ENCODE measurements at places on chromosomes 6 and 20.

DNA sequence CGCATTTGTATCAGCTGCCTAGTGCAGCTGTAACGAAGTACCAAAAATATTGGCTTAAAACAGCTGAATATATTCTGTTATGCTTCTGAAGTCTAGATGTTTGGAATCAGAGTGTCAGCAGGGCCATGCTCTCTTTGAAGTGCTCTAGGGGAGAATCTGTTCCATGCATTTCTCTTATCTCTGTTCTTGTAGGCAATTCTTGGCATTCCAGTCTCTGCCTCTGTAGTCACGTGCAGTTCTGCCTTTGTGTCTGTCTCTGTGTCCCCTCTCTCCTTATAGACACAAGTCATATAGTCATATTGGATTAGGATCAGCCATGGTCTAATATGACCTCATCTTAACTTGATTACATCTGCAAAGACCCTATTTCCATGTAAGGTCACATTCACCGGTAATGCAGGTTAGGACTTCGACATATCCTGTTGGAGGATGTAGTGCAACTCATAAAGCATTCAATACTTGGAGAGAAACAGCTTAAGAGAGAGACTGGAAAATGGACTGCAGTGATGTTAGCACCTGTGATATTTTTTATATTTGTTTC lies 18.6 kb downstream of the FAM83B start:
- no peak for DNase-seq

GRCh38 chr6:37100745-37101144 lies 69.2 kb upstream of the PIM1 start:
- no peak for DNase-seq

DNA sequence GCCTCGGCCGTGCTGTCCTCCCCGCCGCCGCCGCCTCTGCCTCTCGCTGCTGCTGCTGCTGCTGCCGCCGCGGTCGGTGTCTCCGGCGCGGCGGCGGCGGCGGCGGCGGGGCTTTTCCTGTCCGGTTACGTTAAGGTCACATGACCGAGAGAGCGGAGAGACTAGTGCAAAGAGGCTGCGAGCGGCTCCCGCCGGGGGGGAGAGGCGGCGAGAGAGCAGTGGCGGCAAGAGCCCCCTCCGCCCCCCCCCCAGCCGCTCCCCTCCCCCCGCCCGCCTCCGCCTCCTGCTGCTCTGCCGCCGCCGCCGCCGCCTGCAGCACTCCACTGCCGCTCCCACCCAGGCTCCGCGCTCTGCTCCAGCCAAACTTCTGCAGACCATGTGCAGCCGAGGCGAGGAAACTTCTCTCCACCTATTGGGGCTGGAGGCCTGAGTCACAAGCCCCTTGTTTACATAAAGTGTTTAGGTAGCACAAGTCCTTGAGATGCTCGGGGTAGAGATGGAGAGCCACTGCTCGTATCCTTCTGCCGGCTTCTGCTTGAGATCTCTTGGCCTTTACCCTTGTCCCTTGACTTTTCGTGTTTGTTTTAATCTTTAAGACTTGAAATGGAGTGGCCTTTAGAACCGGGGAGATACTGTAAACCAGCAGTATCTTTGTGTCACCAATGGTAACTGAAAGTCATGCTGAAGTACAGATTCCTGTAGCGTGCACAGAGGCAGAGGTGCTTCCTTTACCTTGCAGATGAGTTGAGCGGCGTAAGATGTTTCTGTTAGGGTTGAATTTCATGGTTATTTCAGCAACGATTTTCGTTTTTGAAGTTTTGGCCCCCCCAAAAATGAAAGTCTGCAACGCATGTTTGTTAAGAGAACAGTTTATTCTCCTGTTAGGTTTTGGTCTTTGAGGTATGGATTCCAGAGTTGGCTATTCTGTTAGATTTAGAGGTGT lies at the start of gene ZBTB2:
ZBTB2 (minus strand) TSS at position 89 of the 943 bp plus-strand sequence. CDS start 17,922 bp downstream, outside the sequence.
- peak; percentile 41 for DNase-seq

- no peak for DNase-seq
Measured at GRCh38 chr6:69780585-69781178, 16.1 kb downstream of the LMBRD1 start.

- no peak for DNase-seq
Measured at GRCh38 chr6:50698546-50698945, 14.8 kb upstream of the TFAP2D start.

- DNase-seq = no peak
Measured at GRCh38 chr6:138948546-138949179, 39.4 kb downstream of the REPS1 start.

DNA sequence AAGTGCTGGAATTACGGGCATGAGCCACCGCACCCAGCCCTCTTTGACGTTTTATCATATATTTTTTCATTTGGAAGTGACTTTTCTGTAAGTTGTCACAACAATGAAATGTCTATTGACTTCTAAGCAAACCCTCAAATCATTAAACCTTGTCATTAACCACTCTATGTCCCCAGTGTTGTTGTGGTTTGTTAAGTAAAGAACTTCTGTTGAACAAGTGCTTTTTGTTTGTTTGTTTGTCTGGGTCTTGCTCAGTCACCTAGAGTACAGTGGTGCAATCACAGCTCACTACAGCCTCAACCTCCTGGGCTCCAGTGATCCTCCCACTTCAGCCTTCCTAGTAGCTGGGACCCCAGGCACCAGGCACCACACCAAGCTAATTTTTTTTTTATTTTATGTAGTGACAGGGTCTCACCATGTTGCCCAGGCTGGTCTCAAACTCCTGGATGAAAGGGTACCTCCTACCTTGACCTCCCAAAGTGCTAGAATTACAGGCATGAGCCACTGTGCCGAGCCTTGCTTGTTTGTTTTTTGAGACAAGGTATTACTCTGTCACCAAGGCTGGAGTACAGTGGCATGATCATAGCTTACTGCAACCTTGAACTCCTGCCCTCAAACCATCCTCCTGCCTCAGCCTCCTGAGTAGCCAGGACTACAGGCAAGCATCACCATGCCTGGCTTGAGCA lies 57.6 kb upstream of the LOC128125822 start:
- DNase-seq = no peak

DNA sequence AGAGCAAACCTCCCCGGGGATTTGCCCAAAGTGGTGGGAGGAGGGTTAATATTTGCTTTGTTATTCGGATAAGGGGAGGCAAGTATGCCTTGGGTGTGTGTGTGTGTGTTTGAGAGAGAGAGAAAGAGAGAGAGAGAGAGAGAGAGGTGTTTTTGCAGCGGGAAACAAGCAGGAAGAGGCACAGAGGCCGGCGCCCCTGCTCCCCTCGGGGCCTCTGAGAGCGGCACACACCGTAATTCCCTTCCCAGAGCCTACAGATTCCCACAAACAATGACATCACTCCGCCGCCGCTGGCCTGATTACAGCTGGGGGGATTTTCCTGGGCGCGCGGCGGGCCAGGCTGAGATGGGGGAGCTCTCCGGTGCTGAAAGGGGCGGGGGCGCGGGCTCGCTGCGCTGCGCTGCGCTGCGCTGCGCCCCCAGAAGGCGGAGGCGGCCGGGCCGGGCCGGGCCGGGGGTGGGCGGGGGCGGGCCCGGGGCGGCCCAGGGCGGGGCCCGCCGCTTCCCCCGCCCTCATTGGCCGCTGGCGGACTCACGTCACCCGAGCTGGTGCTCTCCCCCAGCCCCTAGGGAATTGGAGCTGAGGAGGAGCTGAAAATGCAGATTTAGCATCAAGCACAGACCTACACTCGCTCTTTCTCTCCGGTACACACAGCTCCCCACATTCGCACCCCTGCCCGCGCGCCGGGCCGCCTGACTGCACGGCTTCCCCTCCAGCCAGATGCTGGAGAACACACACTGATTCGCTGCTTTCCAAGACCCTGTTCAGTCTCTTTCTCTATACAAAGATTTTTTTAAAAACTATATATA lies at the start of gene PCSK2:
PCSK2 (plus strand) TSS at position 631 of the 809 bp plus-strand sequence. CDS start 266 bp downstream, outside the sequence.
- no peak for DNase-seq

DNA sequence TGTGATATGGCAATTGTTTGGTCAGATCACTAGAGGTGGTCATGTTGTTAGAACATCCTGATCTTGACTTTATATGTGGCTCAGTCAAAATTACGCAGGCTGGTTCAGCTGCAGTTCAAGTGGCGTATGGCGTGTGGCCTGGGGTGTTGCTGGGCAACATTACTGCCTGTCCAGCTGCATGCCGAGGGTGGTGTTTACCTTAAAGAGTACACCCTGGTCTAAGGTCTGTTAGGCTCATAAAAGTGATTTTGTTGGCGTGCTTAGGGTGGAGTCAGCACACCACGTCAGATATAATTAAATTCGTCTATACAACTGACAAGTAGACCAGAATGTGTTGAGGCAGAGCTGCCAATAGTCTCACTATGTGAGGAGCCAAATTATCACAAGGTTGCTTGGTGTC lies 55.6 kb upstream of the NEDD9 start:
- DNase-seq = no peak

GRCh38 chr6:81480139-81480538 lies 272.3 kb downstream of the TENT5A start:
- DNase-seq = no peak

DNA sequence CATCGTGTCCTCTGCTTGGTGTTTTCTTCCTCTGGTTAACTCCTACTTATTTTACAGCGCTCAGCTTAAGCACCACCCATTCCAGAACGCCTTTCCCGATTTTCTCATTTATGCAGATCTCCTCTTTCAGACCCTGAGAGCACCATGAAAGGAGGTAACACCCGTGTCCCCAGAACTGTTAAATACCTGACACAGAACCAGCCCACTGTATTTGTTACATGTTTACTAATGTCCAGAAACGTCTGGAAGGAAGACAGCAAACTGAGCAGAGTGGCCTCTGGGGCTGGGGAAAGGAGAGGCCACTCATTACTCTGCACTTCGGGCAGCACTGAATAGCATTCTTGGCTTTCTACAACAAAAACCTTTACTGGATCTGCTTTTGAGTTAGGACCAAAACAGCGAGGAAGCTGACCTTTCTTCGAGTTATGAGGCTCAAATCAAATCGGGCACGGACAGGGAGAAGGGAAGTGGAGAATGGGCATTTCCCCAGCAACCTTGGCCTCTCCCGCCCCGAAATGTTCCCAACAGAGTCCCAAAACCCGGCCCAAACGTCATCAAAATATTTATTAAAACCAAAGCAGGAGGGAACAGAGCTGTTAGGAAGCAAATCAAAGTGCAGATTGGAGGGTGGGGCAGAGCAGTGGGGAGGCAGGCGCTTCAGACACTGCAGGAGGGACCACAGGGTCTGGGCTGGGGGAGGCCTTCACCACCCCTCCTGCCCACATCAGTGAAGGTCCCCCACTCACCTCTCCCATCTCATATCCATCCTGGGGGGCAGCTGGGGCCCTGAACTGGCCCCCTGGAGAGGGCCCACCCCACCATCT lies 1.1 kb upstream of the NECAB3 start:
- no peak for DNase-seq

DNA sequence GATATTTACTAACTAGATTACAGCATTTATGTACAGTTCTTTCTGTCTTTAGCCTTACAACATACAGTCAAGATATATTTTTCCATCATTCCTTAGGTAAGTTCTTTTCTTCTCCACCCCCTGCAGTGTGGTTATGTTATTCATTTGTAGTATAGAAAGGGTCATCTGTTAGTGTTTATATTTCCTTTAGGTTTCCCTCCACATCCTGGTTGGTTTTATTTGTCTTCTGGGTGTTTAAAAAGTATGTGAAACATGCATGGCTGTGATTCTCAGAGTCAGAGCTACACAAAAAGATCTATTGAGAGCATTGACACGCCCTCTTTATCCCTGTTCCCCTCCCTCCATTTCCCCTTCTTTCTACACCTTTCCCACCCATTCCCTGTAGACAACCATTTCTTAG lies 20.1 kb downstream of the DHX35 start:
- no peak for DNase-seq

- DNase-seq = no peak
Measured at GRCh38 chr6:140811642-140812041, 1321.1 kb upstream of the GJE1 start.

DNA sequence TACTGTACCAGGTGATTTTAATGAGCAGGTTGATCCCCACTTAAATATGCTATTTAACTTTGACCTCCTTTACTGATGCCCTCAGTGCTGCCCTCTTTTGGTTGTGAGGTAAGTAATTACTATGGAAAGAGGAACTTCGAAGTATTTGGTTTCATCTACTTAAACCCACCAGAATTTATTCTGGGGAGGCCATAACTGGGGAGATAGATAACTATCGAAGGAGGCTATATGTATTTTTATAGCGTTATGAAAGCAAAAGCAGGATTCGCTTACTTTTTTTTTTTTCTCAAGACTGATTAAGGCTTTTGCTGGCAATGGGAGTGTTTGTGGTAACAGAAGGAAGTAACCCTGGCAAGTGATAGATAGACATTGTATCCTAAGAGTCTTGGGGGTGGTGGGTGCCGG lies 168.9 kb upstream of the CENPW start:
- no peak for DNase-seq

GRCh38 chr20:50426866-50427718 lies 83.1 kb upstream of the PTPN1 start:
- no peak for DNase-seq

DNA sequence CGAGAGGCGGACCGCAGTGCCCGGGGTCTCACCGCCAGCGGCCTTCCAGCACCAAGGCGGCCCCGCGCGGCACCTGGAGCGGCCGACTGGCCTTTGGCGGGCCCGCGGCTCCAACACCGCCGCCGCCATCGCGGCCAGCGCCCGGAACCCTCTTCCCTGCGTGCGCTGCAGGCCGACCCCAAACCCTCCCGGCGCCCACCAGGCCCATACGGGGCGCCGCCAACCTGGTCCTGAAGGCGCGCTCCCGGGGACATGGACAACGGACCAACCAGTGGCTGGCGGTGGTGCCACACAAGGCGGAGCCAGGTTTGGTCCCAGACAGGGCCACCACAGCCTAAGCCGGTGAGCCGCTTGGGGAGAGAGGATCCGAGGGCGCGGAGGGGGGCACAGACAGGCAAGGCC lies 1514.8 kb upstream of the DEFB115 start:
- DNase-seq = no peak

Measured in stimulated activated CD4-positive, alpha-beta T cell treated with anti-CD3 and anti-CD28 coated beads, Interleukin-12 subunit alpha, Interleukin-12 subunit beta, amount 100 ng/mL, for 24 hours (primary cell).